ENCODE measurements at places on chromosomes 3 and 15.

DNA sequence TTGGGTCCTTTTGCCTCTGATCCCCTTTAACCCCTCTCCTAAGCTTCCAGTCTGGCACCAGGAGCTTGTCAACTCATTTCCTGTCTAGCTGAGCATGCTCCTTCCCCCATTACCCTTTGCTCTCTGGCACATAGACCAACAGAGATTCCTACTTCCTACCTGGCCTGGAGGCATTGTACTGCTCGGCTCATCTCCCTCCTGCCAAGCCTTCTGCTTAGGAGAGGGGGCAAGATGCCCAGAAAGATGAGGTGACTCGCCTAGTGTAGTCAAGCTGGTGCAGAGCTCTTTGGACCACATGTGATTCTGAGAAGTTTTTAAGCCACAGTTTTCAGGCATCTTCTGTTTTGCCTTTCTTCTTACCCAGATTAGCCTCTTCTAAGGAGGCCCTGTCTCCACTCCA, 95.4 kb downstream of the ZNF621 start:
- no peak for DNase-seq

DNA sequence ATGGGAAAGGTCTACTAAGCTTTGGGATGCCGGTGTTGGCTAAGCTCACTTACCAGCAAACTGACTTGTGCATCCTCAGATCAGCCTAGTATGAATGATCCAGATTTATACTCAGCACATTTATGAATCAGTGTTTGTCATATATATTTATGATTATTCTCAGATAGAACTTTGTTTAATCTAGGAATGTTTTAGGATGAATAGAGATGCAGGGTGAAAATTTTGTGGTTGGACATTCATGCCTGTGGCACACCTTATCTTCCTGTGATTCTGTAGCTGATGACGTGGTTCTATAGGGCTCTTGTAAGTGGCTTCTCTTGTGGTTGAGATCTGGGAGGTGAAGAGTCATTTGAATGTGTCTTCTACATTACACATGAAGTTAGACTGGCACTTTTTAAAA, 11.4 kb downstream of the CDIN1 start:
- DNase-seq = no peak

GRCh38 chr3:61650276-61650675, 88.9 kb downstream of the PTPRG start:
- DNase-seq = no peak

GRCh38 chr15:48221885-48222284, 15.8 kb downstream of the SLC12A1 start:
- no peak for DNase-seq

GRCh38 chr3:46989146-46989810, 9.8 kb downstream of the NBEAL2 start:
- no peak for DNase-seq

- DNase-seq = no peak
Measured at GRCh38 chr3:105956306-105956705, 87.5 kb upstream of the CBLB start.

DNA sequence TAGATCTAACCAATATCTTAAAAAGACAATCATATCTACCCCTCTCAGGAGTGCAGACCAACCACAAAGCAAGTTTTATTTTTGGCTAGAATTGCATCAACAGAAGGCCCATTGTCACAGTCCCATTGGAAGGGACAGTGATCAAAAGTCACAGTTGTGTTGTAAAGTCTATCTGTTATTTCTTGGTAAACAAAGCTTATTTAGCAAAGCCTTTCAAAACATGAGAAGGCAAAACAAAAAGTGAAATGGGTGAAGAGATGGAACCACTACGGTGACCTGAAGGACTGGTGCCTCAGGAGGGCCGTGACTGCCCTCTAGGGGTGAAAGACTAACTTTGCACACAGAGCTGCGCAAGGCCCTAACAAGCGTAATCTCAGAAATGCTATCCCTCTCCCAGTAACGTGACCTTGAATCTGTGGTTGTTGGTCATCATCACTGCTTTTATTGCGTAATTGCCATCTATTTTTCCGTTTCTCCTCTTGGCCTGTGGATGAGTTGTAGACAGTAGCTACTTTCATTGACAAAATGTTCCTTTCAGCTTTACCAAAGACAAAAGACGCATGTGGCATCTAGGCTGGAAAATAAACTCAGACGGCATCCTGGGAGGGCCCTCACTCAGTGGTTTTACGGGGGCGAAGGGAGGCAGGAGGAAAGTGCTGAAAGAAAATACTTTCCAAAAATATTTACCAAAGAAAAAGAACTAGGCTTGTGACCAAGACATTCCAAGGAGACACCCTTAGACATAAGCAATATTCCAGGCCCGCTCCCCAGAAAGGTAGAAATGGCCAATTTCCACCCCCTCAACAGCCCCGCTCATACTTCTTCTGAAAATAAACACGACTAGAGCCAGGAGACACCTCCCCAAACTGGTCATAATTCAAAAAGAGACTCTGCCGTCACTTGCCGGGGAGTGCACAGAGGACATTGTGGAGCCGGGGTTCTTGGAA, 79.4 kb downstream of the FRMD4B start:
- DNase-seq = peak; percentile 77

Measured in CD4-positive, alpha-beta T cell treated with Interleukin-17A for 4 hours (primary cell).